SIG-M5 (cell line): ENCODE measurements at places on chromosomes 4 and X.

DNA sequence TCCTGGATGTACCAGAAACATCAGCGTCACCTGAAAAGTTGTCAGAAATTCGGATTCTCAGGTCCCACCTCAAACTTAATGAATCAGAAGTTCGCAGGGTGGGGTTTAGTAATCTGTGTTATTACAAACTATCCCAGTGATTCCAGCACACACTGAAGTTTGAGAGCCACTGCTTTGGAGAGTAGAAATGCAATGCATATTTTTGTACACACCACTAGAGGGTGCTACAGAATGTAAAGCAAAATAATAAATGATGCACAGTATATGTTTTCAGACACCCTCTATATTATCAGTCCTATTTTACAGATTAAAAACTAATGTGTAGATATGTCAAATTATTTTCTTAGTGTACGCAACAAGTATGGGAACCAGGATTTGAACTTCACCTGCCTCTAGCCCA, 2.4 kb upstream of the MORF4L2 start:
- DNase-seq: no peak

- peak; percentile 37 for DNase-seq
Measured at GRCh38 chr4:15649914-15650545, 5.1 kb downstream of the FBXL5 start.

DNA sequence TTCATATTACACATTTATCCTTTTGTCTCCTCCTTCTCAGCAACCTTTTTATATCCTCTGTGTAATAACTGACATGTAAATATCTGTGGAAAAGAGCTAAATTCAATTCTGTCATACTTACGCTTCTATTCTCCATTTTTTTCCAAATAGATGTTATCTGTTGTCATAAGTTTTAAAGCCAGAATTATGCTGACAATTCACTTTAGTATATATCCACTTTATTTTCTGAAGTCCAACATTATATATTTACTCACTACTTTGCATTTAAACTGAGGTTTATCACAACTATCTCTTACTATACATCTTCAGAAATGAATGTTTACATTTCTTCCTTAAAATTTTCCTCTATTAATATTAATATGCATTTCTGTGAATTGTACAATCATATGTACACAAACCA, 247.9 kb upstream of the PCDH10 start:
- DNase-seq: no peak

- no peak for DNase-seq
Measured at GRCh38 chrX:74922922-74923543, 2.2 kb downstream of the NEXMIF start.

- no peak for DNase-seq
Measured at GRCh38 chr4:14008494-14008893, 381.0 kb upstream of the BOD1L1 start.

GRCh38 chr4:185736882-185737281, 75.1 kb downstream of the SORBS2 start:
- DNase-seq: no peak

- DNase-seq: no peak
Measured at GRCh38 chrX:29138003-29138402, 550.8 kb downstream of the IL1RAPL1 start.

DNA sequence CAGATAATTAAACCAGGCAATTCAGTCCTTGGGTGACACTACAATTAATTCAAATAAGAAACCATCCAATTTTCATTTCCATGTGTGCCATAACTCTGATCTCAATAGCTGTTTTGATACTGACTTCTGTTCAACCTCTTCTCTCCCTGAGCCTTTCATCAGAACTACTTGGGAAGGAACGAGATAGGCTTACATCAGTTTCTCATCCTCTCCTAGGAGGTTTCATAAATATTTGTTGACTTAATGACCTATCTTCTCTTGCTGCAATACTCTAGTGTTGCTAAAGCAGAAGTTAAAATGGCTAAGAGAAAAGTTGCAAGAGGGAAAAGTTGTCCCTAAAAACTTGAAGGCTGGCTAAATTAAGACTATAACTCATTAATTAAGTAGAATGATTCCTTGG, 41.8 kb downstream of the PRKG2 start:
- DNase-seq: no peak

GRCh38 chr4:183995570-183995969, 90.5 kb downstream of the STOX2 start:
- no peak for DNase-seq

DNA sequence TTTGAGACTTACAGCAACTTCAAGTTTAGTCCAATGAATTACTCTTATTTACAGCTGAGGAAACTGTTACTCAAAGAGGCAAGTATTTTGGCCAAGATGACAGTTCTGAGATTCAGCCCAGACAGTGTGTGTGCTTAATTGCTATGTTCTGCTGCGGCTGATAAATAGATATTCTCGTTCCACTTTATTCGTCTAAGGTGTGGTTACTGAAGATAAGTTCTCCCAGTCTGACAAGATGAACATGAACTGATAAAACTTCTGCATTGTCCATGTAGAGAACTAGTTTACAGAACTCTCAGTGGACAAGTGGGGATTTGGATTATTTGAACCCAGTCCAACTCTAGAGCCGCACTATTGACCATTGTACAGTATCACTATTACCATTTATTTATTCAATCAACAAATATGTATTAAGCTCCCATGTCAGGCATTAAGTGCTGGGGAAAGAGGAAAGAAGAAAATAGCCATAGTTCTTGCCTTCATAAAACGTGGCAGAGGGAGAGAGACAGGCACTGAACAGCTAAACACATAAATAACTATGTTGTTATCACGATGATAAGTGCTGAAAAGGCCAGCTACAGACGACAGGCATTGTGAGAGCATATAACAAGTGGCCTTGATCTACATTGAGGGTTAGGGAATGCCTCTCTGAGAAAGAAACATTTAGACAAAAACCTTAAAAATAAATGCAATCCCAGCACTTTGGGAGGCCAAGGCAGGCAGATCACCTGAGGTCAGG, 4.0 kb upstream of the DHX15 start:
- no peak for DNase-seq

GRCh38 chrX:48022738-48023137, 15.9 kb downstream of the SPACA5 start:
- DNase-seq: no peak

DNA sequence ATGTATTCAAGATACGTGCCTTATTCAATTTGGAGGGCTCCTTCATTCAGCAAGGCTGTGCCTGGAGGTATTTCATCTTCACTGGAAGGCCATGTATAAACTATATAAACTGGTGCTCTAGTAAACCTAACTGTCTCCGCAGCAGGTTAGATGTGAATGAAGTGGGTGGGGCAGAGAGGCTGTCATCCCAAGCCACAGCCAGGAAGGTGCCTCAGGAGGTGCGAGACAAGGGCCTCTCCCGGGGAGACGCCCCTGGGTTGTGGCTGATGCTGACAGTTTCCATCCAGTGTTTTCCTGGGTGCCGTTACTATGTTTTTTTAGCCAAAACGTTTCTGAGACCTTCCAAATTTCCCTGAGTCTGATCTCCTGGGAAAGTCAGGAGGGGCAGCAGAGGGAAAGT, 221.5 kb upstream of the RPL34 start:
- no peak for DNase-seq

GRCh38 chrX:16113978-16114565, 9.3 kb upstream of the GRPR start:
- peak; percentile 35 for DNase-seq

- no peak for DNase-seq
Measured at GRCh38 chr4:53234111-53234510, 131.8 kb downstream of the SCFD2 start.

DNA sequence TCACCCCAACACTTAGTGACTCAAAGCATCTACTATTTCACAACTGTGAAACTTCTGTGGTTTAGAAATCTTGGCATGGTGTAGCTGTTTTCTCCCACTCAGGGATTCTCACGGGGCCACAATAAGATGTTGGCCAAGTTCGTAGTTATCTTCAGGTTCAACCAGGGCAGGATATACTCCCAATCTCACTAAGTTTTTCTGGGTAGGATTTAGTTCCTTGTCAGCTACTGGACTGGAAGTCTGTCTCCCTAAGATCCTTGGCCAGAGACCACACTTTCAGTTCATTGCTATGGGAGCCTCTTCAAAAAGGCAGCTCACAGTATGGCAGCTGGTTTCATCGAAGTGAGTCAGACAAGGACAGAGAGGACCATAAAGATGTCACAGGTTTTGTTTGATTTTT, 111.7 kb upstream of the PDHA2 start:
- DNase-seq: no peak

DNA sequence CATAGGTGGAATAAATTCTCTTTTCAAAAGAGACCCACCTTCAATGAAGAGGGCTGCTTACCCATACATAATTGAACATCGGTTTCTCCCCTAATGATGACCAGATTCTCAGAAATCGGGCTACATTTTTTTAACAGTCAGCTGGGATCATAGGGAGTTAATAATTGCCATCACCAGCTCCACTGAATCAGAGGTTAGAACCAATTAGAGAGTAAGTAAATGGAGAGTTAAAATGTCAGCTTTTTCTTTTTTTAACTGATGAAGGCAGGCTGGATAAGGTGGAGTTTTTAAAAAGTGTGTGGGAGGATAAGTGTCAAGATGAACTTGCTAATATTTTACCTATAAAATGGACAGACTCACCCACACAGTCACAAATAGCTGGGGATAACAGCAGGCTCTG, 584.5 kb upstream of the NR3C2 start:
- DNase-seq: no peak

- no peak for DNase-seq
Measured at GRCh38 chr4:55012363-55013230, 112.8 kb downstream of the KDR start.

GRCh38 chrX:38868941-38869401, 67.7 kb downstream of the MID1IP1 start:
- DNase-seq: peak; percentile 45

DNA sequence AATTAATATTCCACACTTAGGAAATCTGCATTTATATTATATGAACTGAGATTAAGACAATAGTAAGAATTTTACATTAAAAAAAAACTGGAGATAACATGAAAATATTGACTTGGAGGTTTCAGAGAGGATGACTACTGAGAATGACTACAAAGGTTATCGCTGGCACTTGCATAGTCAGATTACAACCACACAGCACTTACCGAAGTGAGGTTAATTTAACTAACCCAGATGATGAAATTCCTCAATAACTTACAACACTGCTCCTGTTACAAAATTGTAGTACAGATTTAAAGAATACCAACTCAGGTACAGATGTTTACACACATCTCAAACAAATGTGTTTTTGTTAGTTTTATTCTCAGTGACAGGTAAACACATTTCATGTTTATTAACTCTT, 283.5 kb downstream of the CAMK2D start:
- DNase-seq: no peak

DNA sequence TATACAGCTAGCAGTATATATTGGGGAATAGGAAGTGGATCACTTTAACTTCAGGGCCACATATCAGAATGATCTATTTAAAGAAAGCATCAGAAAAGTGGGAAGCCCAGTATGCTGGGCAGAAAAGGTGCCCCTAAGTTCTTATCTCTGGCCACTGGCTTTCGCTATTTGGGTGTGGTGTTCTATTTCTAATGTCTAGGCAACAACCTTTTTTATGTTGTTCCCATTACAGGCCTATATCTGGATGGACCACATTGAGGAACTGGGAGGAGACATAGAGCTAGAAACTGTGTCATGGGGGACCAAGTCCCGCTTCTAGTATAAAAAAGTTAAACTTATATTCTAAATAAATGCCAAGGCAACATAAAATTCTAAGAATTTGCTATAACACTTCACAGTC, 935.6 kb downstream of the PDHA2 start:
- no peak for DNase-seq

DNA sequence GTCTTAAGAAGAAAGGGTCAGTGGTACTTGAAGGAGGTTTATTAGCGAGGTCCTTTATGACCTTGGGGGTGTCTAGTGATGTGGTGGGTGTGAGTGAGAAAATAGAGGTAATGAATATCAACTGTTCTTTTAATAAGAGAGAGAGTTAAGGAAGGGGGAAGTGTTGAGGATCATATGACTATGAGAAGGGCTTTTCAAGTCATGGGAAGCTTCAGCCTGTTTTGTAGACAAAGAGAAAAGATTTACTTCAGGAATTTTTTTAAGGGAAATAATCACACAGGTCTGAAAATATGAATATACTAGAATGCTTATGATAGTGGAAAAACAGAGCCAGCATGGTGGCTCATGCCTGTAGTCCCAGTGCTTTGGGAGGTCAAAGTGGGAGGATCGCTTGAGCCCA, 41.3 kb upstream of the MTMR1 start:
- DNase-seq: no peak

- DNase-seq: no peak
Measured at GRCh38 chrX:154490021-154490413, 412 bp downstream of the SLC10A3 start.

- DNase-seq: no peak
Measured at GRCh38 chr4:71026086-71026485, 32.6 kb downstream of the DCK start.

- no peak for DNase-seq
Measured at GRCh38 chr4:73019462-73020047, 50.0 kb downstream of the COX18 start.

DNA sequence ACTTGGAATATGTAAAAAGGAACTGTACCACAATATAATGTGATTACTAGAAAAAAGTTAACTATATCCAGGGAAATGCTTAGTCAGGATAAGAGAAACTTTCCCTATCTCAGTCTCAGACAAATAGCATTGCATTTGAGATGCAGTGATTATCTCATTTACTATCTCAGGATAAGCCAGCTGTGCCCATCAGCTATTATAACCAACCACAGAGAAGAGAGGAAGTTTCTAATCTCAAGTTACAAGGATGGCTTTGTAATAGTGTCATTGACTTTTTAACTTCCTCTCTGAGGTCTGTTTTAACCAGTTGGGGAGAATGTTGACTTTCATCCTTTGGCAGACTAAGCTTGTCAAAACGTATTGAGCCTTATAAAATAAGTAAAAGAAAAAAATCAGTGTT, 56.5 kb downstream of the SNX25 start:
- DNase-seq: peak; percentile 11

DNA sequence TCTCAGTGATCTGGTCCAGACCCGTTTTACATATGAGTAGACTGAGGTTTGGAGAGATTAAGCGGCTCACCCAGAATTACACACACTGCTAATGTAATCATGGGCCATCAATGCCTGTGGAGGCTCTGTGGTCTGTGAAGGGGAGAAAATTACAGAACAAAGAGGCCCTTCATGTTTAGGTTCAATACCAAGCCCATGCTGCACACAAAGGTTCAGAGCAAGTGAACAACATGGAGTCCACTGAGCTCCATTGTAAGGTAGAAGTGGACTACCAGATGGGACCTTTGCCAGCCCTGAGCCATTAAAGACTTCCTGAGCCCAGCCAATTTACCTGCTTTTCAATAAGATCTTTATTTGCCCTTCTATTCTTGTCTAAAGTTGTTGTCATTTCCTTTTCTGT, 109.8 kb downstream of the LUZP4 start:
- no peak for DNase-seq

GRCh38 chr4:125461676-125462363, 147.1 kb downstream of the FAT4 start:
- DNase-seq: no peak

- no peak for DNase-seq
Measured at GRCh38 chrX:103624111-103624510, 4.7 kb upstream of the TCEAL1 start.
